SHP77 treated with DMSO at 0.1 percent for 48 hours (cell line): ENCODE measurements at places on chromosomes 3 and 15.

DNA sequence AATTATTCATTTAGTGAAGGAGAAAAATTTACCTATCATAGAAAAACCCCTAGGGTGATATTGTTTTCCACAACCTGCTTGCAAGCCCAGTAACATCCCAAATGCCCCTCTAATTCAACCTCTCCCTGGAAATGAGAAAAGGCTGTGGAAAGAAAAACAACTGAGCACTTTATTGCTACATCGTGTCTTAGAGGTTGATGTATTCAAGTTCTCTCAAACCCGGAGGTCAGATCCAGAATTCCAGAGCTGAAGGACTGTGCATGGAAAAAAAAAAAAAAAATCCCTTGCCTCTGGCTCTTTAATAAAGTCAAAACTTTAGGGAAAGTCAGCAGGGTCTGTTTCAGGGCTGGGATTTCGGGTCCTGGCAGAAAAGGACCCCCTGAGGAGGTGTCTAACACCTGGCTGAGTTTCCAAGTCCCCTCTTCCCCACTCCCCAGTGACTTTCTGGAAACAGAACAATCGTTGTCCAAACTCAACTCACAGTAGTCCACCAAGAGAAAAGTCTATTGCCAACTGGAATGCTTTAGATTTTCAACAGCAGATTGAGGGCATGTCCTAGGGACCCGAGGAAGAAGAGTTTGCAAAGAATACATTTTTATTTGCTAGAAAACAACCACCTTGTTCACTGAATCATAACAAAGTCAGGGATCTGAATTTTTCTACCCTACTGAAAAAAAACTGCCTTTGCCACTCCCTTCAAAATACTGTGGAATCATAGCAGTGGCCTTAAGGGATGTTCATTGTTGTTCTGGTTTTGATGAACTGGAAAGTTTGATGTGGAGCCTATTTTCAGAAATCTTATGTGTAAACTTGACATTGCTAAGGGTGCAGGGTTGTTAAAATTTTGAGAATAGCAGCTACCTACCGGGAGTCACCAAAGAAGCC lies 207.5 kb upstream of the ADAMTS9 start:
- no peak for DNase-seq

DNA sequence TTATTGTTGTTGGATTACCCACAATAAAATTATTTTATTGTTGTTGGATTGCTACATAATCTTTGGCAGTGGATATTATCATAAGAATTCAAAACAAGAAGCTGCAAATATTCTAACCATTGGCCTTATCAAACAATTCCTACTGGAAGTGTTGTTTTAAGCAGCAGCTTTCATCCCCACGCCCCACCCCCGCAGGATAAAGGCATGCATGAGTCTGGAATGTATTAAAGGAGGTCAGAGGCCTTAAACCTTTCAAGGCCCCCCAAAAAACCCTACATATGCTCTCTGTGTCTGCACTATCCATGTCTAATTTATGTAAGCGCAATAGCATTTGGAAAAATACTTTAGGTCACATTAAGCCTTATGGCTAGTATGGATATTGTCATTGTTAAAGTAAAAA lies 23.1 kb downstream of the P3H2 start:
- no peak for DNase-seq

- DNase-seq, result no peak
Measured at GRCh38 chr3:31382856-31383255, 149.9 kb upstream of the STT3B start.

GRCh38 chr3:71461114-71461513 lies 122.4 kb downstream of the FOXP1 start:
- no peak for DNase-seq

DNA sequence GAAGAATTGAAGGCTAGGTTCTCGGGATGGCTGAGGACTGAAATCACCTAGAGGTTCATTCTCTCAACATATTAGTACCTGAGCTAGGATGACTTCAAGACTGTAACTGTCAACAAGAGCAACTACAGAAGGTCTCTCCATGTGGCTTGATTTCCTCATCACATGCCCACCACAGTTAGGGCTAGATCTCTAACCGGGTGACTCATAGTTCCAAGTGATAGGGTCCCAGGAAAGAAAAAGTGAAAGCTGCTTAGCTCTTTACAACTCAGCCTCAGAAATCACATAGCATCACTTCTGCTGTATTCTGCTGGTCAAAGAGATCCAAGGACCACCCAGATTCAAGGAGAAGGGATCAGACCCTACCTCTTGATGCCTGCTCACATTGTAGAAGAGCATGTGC lies 165.4 kb upstream of the AGTR1 start:
- DNase-seq, result no peak

- DNase-seq, result peak; percentile 94
Measured at GRCh38 chr3:66428733-66429132, 72.1 kb downstream of the LRIG1 start.

DNA sequence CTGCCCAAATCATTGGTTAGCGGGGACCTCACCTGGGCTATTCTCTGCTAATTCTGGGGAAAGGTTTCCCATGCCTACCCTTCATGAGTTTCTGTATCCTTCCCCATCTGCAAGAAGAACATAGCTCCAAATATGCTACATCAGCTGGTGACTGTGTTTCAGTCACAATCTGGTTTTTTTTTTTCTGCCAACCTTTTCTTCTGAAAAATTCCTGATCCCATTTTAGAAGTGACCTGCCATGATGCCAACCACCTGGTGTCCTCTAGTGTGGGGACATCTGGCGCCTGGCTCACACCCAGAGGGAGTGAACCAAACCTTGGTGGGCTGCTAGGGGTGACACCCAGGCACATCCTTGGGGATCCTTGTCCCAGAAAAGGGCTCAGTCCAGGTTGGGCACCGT lies 76.1 kb downstream of the CHRD start:
- DNase-seq, result no peak

DNA sequence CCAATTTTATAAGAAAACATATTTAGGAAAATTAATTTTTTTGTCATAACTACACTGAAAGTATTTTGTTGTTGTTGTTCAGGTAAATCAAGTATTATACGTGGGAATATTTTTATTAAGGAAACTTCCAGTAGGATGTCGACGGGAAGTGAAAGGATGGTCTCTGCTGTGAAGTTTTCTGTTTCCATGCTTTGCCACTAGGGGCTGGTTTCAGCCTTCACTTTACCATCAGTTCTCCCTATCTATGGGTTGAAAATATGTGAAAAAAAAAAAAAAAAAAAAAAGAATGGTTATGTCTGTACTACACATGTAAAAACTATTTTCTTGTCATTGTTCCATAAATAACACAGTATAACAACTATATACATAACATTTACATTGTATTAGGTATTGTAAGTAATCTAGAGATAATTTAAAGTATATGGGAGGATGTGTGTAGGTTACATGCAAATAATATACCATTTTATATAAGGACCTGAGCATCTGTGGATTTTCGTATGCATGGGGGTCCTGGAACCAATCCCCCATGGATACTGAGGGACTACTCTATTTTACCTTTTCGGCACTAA lies 136.7 kb downstream of the SMAD6 start:
- no peak for DNase-seq

DNA sequence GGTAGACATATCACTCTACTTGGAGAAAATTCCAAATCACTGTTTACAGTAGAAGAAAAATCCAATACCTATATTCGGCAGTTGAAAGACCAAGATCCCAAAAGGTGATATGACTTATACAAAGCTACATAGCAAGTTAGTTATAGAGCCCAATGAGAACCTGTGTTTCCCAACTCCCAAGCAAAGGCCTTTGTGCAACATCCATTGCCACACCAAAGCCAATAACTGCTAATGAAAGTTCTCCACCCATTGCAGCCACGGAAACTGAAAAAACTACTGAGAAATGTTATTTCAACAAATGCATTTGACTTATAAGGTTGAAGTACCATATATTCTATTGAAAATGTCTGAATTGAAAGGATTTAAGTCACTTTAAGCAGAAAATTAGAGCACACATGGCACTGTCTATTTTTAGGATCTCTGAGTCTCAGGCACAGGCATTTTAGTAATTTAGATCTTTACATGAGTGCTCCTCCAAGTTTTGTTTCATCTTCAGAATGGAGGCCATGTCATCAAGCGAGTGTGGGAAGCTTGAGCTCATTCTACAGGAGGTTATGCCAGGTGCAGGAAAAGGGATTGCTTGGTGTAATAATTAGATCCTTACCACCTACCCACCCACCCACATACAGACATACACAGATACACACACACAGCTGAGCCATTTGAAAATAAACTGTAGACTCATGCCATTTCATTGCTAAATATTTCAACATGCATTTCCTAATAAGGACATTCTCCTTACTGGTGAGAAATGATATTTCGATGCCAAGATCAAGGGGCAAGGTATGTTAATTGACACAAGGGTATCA lies 19.7 kb upstream of the ANO10 start:
- no peak for DNase-seq

DNA sequence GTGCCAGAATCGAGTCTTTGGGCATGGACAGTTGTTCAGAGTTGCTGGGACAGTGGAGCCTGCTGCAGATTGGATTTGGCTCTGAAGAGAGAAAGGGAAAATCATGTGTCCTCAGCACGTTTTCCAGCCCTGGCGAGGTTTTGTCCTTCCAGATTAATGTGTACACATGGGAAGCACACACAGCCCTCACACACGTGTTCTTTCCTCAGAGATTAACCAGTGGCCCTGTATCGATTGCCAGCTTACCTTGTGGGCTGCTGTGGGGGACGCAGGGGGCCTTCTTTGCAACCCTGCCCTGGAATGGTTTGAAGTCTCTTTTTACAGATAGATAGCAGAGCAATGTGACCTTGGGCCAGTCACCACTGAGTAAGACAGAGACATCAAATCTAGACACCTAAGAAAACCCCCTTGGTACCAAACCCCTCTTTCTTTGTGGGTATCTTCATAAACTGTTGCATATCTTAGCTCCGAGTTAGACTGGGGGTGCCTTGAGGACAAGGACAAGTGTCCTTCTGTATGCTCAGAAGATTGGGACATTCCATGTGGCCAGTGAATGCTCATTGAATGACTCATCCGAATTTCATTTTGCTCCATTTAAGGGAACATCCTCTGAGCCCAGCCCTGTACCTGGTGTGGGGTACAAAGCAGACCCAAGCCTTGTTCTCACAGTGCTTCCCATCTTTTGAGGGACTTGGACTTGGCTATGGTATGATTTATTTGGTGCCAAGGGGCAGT lies 48.0 kb downstream of the SMAD6 start:
- DNase-seq, result no peak
